CD4-positive, alpha-beta T cell treated with Interleukin-6 at 100 ng/mL for 8 hours (primary cell): ENCODE measurements at places on chromosomes 3 and 15.

DNA sequence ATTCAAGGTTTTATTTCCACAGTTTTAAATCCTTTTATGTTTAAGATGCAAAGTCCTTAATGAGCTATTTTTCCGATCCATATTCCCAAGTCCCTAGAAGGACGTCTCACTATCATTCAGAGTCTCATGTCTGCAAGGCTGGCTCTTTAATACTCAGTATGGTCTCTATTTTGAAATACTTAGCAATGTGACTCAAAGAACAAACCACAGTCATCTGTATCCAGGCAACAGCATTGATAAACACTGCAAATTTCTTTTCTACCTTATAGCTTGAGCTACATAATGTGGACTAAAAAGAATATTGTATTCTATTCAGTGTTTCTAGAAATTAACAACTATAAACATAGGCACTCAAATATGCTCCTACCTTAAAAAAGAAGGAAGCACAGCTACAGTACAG, 588.3 kb upstream of the NAALADL2 start:
- no peak for DNase-seq

DNA sequence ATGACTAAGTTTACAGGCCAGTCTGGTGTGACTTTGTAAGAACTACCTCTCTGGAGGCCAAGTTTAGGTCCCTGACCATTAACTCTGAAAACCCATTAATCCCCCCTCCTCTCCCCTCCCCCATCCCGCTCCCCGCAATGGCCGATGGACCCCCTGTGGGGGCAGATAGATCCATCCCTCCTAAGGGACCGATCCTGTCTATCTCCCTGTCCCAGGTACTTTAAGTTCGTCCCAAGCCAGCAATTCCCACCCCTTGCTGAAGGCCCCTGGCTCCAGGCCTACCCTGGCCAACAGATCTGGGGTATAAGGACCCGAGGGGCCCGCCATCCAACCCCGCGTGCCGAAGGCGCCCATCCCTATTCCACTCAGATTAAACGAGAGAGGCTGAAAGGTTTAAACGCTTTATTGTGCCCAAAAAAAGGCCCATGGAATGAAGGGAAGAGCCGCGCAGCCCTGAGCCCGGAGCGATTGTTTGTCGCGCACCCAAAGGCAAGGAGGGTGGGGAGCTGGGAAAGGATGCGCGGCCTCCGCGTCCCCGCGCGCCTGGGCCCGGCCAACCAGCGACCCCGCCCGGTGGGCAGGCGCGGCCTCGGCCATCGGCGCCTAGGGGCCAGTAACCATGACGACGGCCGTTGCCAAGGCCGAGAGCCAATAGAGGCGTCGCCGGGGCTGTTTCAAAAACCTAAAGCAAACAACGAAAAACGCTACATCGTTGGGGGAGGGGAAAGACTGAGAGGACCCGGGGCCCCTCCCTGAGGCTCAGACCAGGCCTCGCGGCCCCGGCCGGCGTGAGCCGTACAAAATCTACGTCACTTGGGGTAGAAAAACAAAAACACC, 35.9 kb downstream of the HMCES start:
- DNase-seq: peak; percentile 48

GRCh38 chr3:51354731-51355615, 30.1 kb upstream of the MANF start:
- DNase-seq: no peak

GRCh38 chr15:26191193-26191592, 328.1 kb upstream of the ATP10A start:
- no peak for DNase-seq

- no peak for DNase-seq
Measured at GRCh38 chr3:42447481-42447880, 37.1 kb upstream of the LYZL4 start.

DNA sequence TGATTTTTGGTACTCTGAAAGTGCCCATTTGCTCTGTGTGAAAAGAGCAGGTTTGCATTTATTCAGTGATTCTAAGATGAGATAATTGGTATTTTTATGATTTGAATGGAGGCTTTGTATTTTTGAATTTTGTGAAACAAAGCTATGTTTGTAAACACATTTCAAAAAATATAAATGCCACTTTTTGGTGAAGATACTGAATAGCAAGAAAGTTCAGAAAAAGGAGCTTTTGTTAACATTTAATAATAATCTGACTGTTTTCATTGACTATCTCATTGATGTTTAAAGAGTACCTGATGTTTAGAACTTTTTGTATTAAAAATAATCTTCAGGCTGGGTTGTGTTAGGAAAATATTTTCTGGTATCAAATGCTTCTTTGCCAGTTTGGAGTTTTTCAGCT, 23.7 kb downstream of the TCF12 start:
- DNase-seq: no peak

- no peak for DNase-seq
Measured at GRCh38 chr3:174020156-174020555, 622.6 kb downstream of the NLGN1 start.

DNA sequence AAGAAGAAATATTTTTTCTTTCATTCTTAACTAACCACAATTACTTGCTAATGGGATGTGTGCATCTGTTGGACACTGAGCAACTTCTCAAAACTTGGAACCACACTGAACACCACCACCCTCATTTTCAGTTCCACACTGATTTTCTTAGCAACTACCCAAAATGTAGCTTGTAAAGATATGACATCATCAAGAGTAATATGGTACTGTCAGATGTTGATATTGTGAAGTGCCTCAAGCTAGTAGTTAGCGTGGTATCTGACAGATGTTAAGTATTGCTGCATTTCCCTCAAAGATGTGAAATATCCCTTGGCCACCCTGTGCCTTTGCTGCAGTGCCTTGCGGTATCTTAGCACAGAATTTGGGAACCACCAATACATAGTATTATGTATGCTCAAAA, 9.3 kb downstream of the RFTN1 start:
- no peak for DNase-seq

- DNase-seq: no peak
Measured at GRCh38 chr3:189308608-189309007, 136.8 kb downstream of the TPRG1 start.

DNA sequence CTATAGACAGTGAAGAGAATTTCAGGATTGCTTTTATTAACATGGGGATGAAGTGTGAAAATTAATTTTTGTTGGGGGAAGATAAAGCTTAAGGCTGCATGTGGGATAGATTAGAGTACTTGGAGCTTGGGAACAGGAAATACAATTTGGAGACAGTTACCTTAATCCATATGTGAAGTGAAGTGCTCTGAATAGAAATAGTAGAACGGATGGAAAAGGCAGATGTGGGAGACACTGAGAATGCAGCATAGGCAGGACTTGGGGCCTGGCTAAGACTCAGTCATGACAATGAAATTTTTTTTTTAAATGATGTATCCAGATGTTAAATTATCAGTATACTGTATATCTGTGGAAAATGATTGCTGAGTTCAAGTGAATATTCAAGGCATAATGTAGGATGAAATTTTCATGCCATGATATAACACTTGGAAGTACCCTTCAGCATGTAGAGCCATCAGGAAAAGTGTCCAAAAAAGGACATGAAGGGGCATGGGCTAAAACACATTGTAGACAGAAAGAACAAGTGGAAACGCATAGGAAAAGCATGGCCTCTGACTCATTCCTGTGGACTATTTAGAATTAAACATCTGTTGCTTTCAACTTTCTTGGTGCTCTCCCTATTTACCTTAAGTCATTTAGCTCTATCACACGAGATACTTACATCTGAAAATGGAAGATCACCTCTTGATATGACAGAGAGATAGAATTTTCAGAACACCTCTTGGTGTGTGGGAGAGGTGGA, 134.8 kb downstream of the RBMS3 start:
- no peak for DNase-seq

DNA sequence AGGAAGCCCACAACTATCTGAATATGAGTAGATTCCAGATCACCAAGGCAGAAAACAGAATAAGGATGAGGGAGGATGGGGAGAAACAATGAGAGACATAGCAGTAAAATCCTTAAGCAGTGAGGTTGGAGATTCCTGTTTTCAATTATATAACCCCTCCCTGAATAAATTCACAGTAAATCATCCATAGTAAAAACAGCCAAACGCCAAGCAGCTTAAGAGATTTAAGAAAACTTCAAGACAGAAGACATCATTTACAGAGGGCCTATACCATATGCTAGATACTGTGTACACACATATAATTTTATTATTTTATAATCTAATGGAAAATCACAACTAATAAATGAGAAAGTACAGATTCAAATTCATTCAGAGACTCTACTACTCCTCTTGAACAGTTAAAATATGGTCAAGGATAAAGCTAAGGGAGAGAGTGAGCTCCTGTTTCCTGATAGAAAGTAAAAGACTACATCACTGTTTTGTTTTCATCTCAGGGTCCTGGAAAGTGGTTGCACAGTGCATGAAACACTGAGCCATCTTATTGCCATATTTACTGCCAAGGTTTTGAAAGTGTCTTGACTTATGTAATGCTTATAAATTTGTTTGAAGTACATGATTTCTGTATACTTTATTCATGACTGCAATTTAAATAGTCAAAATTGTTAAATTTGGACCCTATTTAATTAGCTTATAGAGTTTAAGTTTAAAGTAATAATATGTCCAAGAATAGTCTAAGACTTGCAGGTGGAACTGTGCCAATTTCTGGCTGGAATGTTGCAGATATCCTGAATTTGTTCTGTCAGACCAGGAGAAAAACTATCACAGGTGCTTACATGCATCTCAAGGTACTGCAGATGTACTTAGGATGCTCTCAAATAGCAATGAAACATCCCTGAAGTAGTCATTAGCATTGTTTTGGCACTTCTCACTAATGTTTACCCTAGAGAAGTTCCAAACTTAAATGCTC, 141.4 kb downstream of the TBL1XR1 start:
- DNase-seq: no peak

DNA sequence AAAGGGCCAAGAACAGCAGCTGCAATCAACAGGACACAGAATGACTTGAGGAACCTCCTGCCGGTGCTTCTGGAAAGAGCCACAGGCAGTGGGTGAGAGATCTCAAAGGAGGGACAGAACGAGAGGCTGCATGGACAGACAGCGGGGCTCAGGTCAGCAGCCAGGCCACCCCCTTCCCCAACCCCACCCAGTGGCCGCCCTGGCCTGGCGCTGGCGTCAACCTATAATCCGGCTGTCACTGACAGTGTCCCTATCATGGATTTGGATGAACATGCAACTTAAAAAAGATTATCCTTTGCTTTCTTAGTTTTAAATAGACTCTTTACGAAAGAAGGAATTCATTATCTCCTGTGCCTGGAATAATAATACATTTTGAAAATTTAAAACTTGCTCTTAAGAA, 54.1 kb downstream of the TRPM1 start:
- no peak for DNase-seq

GRCh38 chr3:171465763-171466162, 5.6 kb upstream of the TNIK start:
- no peak for DNase-seq

DNA sequence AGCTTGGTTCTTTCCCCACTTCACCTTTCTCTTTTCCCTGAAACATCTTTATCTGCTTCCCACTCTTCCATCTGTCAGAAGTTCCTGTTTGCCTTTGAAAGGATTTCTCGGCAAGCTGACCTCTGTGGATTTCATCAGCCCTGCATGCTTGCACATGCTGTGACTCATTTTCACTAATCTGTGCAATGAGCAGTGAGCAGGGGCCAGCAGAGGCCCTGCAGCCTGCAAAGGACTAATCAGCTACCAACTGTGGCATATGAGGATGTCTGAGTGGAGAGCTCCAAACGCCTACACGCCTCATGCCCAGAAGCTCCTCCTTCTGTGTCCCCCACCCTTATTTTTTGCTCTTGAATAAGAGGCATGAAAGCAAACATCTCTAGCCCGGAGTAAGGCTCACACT, 333.0 kb upstream of the SEMA6D start:
- DNase-seq: no peak

DNA sequence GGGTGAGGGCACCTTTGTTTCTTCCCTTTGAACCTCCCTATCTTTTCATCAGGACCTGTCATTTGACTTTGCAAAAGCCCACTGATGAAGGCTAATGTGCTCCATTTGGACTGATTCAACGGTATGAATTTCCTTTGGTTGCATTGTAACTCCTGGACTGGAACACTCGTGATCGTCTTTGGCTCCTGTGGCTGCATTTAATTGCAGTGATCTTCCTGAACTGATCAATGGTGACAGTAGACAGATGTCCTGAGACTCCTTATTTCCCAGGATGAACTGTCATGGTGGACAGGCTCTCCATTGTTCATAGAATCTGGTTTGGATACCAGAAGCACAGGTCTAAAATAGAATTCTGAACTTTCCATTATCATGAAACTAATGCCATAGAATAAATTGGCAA, 224.8 kb upstream of the GAP43 start:
- no peak for DNase-seq

DNA sequence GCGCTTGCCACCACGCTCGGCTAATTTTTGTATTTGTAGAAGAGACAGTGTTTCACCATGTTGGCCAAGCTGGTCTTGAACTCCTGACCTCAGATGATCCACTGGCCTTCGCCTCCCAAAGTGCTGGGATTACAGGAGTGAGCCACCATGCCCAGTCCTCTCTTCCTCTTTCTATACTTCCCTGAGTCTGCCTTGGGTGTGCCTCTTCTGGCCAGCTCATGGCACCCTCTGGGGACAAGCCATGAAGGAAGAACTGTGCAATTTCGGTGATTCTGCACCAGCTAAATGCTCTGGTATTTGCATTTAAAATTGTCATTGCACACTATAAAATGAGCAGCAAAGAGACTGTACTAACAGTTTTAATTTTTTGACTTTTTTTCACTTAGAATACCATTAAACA, 66.6 kb downstream of the IL20RB start:
- no peak for DNase-seq

DNA sequence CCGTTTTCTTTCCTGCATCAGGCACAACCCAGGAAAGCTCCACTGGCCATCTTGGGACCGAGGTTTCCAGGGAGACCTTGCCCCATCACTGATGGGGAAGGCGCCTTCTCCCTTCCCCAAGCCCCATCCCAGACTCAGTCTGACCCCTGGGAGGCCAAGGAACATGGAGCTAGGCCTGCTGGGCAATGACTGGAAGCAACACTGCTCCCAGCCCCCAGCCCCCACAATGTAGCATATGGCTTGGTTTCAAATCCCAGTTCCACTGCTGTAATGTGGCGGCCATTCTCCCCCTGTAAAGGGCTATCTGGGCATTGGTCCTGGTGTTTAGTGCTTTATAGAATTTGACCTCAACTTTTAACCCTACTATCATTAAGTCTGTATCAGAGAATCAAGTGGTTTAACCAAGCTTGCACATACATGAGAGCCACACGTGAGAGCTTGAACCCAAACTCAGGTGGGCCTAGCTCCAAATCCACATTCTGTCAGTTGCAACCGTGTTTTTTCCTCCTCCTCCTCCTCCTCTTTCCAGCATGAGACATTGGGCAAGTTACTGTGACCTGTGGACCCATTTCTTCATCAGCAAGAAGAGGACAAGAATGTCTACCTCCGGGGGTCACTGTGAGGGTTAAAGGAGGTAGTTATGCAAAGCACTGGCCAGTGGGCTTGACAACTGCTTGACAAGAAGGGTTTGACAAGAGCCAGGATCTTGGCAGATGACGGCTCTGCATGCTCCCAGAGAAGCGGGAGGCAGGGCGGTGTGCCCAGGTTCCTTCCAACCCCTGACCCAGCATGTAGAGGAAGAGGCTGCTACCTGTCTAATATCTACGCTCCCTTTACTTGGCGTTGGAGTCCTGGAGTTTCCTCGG, 37.4 kb downstream of the KLHL25 start:
- no peak for DNase-seq

GRCh38 chr3:108035751-108036150, 55.1 kb downstream of the CD47 start:
- DNase-seq: no peak
